ENCODE measurements at places on chromosomes 3 and 15.

- DNase-seq = no peak
Observed at GRCh38 chr15:64699751-64700388, 75.5 kb downstream of the RBPMS2 start.

GRCh38 chr3:150703299-150703755 lies 393 bp downstream of the ERICH6 start:
- DNase-seq = peak; percentile 7

DNA sequence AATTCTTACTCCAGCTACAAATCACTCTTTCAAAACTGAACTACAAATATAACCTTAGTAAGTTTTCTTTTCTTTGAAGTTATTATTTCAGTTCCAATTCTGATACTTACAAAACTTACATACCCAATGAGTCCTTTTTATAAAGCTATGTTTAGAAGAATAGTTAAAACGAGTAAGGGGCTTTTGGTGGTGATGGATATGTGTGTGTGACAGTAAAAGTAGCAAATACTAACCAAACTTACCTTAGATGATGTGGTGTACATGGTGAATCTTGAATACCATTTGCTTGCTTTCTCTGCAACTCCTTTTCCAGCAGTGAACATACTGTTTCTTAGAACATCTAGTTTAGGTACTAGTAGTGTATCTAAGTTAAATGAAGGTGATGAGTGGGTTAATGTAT lies 68.4 kb downstream of the SLC24A1 start:
- DNase-seq = no peak

DNA sequence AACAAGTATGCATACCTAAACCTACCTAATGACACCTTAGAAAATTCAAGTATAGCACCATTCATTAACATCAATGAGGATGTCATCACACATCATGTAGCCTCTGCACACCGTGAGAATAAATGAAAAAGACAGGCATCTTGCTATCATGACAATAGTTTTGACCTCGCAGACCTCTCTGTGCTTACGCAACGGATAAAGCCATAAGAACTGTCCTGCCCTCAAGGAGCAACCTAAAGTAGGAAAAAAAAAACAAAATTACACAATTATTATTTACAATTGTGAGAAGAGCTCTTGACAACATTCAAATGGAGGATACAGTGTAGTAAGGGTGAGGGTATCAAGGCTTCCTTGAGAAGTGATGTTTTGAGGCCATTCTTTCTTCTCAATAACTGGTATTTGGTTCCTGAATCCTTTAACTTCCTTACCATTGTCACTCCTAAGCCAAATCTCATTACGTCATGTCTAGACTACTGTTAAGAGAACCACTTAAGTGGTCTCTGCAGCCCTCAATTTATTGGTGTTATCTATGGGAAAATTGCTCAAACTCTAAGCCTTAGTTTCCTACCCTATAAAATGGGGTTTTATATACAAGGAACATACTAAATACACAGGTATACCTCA lies 7.0 kb upstream of the SETD5 start:
- no peak for DNase-seq

- no peak for DNase-seq
Observed at GRCh38 chr3:172021164-172021563, 18.2 kb upstream of the FNDC3B start.

GRCh38 chr15:60095711-60096110 lies 91.6 kb downstream of the FOXB1 start:
- no peak for DNase-seq

All from putamen (tissue), 1 donor.